ENCODE measurements at places on chromosomes 11 and 22.

DNA sequence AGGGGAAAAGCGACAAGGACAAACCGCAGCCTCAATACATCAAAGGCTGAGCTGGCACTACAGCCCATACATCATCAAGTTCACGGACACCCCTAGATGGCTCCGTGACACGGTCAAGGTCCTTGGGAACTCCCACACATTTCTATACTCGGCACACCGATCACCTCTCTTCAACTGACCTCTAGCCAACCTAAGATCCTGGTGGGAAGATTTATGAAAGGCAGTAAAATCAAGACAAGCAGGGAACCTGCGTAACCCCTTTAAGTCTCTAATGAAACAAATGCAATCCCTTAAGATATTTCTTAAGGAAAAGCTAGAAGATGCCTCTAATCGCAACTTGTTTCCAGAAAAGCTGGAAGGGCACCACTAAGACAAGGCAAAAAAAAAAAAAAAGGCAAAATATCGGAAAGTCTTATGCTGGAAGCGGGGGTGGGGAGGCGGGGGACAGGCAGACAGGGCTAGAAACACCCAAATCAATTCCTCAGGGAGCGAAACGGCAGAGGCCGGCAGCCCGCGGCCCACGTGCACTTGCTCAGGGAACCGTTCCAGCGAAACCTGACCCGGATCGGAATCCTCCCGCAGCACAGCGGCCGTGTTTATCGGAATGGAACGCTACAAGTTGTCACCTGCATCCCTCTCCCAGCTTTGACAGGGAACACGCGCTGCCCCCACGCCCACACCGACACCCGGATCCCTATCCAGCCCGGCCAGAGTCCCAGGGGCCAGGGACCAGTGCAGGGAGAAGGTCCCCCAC lies 1.4 kb downstream of the ARHGAP20 start:
- DNase-seq: peak; percentile 23

DNA sequence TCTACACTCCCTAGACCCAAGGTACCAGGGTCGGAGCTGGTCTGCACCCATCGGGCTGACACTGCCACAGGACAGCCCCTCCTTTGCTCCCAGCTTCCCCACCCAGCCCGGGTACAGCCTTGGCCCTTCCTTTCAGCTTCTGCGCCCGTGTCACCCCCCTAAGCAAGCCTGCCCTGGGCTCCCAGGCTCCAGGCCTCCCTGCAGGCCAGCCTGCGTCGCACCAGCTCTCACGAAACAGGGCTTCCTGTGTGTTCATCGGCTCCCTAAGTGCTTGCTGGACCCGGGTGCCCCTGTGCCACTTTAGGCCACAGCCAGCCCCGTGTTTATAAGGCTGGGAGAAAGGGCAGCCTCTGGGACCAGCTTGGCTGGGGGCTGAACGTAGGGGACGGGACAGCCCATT lies 21.1 kb downstream of the FLRT1 start:
- DNase-seq: no peak

DNA sequence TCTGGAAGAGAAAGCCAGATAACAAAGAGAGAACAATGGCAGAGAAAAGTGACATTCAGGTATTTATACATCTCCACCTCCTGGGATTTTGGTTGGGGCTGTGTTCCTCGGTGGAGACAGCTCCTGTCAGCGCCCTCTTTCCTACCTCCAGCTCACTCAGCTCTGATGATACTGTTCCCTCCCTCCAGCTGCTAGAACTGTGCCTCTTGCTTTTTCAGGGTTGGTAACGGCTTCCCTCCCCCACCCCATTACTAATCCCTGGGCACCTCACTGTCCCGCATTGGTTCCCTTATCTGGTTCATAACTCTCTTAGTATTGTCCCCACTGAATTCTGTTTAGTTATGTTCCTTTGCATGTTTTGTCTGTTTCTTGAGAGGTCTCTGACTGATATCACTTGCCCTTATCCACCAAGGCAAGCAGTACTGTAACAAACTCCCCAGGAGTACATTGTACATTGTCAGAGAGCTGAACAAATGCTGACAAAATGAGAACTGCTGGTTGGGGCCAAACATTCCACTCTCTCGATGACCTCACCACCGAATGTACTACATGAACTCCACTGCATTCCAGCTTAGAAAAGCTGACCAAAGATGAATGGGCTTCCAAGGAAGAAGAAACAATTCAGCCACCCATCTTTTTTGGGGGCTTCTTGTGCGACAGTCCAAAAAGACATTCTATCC lies 5.7 kb upstream of the FBXO3 start:
- DNase-seq: no peak

DNA sequence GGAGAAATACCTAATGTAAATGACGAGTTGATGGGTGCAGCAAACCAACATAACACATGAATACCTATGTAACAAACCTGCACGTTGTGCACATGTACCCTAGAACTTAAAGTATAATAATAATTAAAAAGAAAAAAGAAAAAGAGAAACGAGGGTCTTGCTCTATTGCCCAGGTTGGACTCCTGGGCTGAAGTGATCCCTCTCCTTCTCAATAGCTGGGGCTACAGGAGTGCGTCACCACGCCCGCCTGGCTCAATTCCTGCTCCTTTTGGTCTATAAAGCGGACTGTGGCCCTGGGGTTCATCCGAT lies 521 bp upstream of the PTS start:
- no peak for DNase-seq

- DNase-seq: no peak
These were observed 9.2 kb downstream of the FADD start for GRCh38 chr11:70212227-70212811.

GRCh38 chr11:59186130-59186594 lies 14.2 kb downstream of the DTX4 start:
- no peak for DNase-seq

GRCh38 chr22:29715240-29715639 lies 4.6 kb upstream of the CABP7 start:
- DNase-seq: no peak

GRCh38 chr11:102144357-102145355 lies 34.4 kb downstream of the YAP1 start:
- peak; percentile 32 for DNase-seq

DNA sequence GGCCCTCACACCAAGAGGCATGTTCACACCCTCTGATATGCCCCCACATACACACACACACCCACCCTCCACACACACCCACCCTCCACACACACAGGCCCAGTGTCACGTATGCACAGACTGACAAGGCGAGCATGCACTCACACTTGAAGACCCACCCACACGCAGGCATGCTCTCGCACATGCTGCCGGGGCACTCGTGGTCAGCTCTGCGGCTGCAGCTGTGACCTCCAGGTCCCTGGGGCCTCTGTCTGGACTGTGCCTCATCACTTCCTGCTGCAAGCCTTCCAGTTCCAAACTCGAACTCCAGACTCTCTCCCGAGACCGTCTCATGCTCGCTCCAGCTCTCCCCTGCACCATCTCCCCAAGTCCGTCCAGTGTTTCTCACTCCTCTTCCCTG lies 9.5 kb downstream of the DCHS1 start:
- peak; percentile 85 for DNase-seq

DNA sequence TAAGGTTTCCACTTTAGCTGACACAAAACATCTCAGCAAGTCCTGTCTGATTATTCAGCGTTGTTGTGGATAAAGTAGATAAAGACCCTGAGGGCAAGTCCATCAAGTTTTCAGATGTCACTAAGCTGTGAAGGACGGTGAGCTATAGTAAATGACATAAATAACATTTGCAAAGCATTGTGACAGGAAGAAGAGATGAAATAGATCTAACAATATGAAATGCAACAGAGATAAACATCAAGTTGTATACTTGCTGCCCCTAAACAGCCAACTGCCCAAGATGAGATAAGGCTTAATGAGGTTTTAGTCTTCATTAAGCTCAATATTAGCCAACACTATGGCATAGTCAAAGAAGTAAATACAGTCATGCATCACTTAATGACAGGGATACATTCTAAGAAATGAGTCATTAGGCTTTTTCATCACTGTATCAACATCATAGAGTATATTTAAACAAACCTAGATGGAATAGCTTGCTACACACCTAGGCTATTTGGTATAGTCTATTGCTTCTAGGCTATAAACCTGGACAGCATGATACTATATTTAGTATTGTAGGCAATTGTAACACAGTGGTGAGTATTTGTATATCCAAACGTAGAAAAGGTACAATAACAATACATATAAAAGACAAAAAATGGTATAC lies 625.1 kb upstream of the ANO5 start:
- no peak for DNase-seq

- DNase-seq: no peak
These were observed 4.7 kb downstream of the TTC12 start for GRCh38 chr11:113319085-113319484.

DNA sequence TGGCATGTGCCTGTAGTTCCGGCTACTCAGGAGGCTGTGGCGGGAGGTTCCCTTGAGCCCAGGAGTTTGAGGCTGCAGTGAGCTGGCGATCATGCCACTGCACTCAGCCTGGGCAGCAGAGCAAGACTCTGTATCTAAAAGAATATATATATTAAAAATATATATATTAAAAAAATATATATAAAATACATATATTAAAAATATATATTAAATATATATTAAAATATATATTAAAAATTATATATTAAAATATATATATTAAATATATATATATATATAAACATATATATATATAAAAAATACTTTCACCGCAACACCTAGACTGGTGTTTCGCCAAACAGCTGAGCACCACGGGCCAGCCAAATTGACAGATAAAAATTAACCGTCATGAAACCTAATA lies 8.8 kb downstream of the TTC38 start:
- DNase-seq: no peak

- no peak for DNase-seq
These were observed 12.0 kb downstream of the OR8A1 start for GRCh38 chr11:124581817-124582216.

- no peak for DNase-seq
These were observed 89.8 kb downstream of the MORC2 start for GRCh38 chr22:30878516-30879414.

- DNase-seq: no peak
These were observed 71.5 kb upstream of the TTC12 start for GRCh38 chr11:113242767-113243397.

DNA sequence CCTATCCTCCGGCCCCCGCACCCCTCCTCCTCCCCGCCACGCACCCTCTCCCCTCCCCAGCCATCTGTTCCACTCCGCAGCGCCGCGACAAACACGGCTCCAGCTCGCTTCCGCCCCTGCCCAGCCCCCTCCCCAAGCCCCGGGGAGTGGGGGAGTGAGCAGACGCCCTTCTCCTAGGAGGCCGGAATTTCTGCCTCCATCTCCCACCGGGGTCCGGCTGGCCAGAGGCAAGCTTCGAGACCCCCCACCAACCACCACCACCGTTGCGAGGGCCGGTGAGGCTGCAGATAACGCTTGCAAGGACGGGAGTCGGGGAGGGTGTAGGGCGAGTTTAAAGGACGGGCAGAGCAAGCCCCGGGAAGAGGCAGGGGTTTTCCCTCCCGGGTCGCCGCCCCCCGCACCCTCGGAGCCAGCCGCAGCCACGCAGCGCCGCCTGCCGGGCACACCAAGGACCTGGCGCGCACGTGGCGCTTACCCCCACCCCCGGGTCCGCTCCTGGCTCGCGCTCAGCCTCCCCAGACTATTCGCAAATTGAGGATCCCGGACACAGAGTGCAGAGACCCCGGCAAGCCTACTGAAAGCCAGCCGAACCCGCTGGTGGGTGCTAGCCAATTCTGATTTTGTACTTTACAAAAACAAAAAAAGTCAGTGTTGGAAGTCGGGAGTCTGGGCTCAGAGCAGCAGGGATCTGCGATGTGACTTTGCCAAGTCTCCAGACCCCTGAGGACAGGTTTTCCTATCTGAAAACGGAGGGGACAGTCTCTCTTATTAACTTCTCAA lies 22.6 kb downstream of the RTN4RL2 start:
- DNase-seq: peak; percentile 40

DNA sequence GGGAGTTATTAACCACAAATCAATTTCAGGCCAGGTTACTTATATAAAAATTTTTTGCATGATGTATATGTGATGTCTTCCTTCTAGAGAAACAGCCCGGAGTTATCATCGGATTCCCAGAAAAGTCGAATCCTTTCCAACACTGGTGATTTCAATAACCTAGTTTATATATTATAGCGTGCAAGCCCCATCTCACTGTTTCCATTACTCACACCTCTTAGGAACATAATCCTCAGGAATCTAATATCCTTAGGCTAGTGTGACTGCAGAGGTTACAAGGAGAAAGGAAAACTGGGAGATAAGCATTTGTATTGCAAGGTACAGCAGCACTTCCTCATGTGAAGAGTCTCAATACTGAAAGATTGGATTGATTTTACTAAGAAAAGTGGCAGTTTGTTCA lies 20.3 kb downstream of the ARHGAP20 start:
- no peak for DNase-seq

DNA sequence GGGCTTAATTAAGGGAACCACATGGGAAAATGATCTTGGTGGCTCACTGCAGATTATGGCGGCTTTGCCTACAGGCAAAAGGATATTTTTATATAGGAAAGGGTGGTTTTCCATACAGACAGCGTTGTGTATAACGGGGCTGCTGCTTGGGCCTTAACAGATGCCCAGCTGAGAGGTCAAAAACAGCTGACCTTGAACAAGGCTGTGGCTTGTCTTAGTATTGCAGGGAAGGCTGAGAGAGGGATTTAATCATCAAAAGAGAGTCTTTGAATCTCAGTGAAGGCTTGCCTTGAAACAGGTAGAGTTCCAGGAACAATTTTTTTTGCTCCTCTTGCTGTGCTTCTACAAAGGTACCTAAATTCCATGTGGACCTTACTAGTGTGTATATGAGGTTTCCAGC lies 301.6 kb upstream of the C11orf87 start:
- no peak for DNase-seq

- no peak for DNase-seq
These were observed 13.4 kb upstream of the CAT start for GRCh38 chr11:34425360-34425759.

DNA sequence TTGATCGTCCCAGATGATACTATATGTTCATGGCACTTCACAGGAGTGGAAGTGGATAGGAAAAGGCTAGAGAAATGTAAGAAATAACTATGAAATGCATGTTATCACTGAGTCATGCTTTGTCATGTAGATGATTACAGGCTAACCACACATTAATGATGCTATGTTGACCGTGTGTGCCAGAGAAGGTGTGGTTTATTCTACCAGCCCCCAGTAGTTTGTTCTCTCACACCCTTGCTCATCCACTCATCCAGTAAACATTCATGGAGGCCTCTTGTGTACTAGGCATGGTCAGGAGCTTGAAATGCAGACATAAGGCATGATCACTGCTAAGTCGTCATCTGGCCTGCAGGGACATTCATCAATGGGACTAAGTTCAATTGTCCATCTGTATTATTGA lies 153.0 kb upstream of the PITPNB start:
- no peak for DNase-seq

GRCh38 chr22:21826204-21826603 lies 41.2 kb downstream of the MAPK1 start:
- DNase-seq: no peak

DNA sequence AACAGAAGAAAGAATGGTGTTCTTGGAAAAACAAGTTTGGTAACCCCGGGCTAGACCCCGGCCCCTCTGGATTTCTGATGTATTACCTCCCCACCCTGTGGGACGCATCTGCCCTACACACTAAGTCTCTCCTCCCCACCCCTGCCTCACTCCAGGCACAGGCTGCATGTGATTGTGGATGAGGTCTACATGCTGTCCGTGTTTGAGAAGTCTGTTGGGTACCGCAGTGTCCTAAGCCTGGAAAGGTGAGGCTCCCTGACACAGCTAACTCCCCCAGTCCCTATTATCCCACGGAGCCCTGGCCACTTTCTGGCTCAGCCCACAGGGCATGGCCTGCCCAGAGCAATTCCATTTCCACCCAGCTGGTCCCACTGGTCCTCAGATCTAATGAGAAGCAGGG lies 13.3 kb downstream of the ACCS start:
- no peak for DNase-seq
